ENCODE measurements at places on chromosomes 4 and X.

GRCh38 chr4:113708250-113708649, 53.3 kb downstream of the CAMK2D start:
- H3K36me3 ChIP-seq = no peaks in the 10 kb centered on the region
- DNase-seq = no peak
- no peak overlapping the region for H3K27ac ChIP-seq
- no peaks in the 10 kb centered on the region for H3K27me3 ChIP-seq
- H3K4me1 ChIP-seq = peaks cover 28% of the 10 kb centered on the region

- no peak overlapping the region for H3K4me3 ChIP-seq
- H3K4me1 ChIP-seq = no peaks in the 10 kb centered on the region
- DNase-seq = no peak
- H3K27me3 ChIP-seq = peaks cover 8% of the 10 kb centered on the region
Measured at GRCh38 chrX:69082753-69083150, 82.5 kb downstream of the PJA1 start.

- H3K27ac ChIP-seq = peak overlapping the region; percentile 99
- no peak for DNase-seq
- H3K4me1 ChIP-seq = peaks cover 33% of the 10 kb centered on the region
- no peaks in the 10 kb centered on the region for H3K27me3 ChIP-seq
Measured at GRCh38 chr4:182918791-182919302, 1.7 kb upstream of the DCTD start.

DNA sequence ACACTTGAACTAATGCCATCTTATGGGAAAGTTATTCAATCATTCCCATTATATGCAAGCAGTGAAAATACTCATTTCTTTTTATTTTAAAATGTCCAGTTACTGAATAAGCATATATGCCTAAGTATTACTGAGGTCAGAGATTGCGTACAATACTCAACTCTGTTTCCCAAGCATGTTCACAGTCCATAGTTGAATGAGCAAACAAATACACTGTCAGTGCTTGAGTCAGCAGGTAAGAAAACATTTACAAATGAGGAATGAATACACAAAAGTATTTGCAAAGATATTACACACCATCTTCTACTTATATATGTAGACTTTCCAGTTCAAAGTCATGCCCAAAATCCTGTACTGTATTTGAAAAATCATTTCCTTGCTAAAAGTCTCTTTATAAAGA, 74.1 kb downstream of the TSPAN5 start:
- H3K27me3 ChIP-seq = no peaks in the 10 kb centered on the region
- DNase-seq = peak; percentile 49
- peak overlapping the region; percentile 54 for H3K27ac ChIP-seq
- no peaks in the 10 kb centered on the region for H3K36me3 ChIP-seq

DNA sequence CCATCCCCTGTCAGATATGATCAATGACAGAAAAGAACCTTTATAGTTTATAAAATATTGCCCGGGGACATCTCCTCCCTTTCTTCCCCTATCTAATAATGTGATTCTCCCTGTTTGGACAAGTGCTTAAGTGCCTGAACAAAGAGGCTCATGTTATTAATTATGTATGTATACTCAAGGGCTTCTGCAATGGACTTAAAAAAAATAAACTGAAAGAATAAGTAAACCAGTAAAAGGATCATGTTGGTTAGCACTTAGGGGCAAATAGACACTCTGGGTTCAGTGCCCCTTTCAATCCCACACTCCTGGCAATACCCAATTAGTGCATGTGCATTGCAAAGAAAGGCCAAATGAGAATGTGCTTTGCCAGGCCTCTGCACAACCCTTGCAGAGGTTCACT, 30.7 kb upstream of the RPS6KA6 start:
- no peaks in the 10 kb centered on the region for H3K4me1 ChIP-seq
- no peak for DNase-seq
- H3K27ac ChIP-seq = no peak overlapping the region
- no peaks in the 10 kb centered on the region for H3K36me3 ChIP-seq
- no peak overlapping the region for H3K4me3 ChIP-seq

GRCh38 chr4:52560844-52561280, 98.2 kb downstream of the USP46 start:
- no peaks in the 10 kb centered on the region for H3K36me3 ChIP-seq
- H3K27me3 ChIP-seq = no peaks in the 10 kb centered on the region
- no peak overlapping the region for H3K4me3 ChIP-seq

DNA sequence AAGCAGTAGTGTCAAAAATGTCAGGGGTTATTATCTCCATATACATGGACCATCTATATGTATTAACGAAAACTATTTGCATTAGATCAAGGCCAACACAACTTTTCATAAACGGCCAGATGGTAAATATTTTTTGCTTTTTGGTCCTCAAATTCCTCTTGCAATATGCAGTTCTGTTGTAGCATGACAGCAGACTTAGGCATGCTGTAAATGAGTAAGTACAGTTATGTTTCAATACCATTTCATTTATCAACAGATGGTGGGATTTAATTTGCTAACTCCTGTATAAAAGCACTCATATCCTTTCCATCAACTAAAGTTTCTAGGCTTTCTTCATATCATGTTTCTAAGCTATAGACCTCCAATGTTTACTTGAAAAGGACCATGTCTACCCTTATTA, 208.1 kb downstream of the ANKRD50 start:
- H3K4me1 ChIP-seq = no peaks in the 10 kb centered on the region
- H3K27me3 ChIP-seq = no peaks in the 10 kb centered on the region
- H3K36me3 ChIP-seq = no peaks in the 10 kb centered on the region
- H3K27ac ChIP-seq = no peak overlapping the region

DNA sequence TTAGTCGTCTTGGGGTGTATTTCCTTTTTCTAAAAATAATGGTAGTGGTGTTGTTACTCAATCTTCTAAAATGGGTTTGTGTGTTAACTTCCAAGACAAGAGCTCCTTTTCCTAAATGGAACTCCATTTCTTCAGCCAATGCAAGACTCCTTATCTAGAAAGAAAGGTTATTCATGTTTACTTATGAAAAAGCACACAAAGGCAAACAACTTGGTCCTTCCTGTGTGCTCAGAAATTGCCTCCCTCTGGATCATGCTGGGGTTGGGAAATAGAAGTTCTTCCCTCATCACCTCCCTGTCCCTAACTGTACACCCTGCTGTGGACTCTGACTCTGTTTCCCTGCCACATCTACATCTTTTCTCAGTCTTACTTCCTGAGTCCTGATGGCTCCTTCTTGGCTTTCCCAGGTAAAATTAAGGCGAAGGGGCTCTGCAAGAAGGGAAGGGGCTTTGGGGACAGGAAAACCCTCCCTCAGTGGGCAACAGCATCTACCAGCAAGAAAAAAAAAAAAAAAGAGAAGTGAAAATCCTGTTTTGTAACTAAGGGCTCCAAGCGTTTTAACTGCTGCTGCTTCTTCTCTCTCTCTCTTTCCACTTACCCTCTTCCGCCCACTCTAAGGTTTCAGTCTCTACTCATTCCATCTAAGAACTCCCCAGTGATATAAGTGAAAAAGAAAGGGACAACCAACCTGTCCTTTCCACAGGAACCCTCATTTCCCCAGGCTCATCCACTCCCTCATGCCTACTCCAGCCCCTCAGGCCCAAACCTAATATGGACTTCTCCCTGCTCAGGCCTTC, 19.8 kb upstream of the TASL start:
- H3K4me3 ChIP-seq = no peak overlapping the region
- no peaks in the 10 kb centered on the region for H3K27me3 ChIP-seq
- no peak for DNase-seq

DNA sequence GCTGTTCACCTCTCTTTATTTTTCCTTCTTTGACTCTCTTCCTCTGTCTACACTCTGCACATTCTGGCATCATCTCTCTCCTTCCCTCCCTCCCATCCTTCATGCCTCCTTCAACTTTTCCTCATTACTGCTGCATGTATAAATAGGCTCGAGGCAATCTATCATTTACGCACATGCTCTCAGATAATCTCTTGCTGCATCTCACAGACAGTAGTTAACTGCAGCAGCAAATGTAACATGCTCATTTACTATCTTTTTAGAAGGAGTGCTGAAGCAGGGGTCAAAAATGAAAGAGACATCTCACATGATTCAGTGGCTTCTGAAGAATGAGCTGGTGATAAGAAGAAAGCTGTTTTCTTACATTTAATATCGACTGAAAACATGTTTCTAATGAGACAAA, 127.7 kb downstream of the RASL11B start:
- no peaks in the 10 kb centered on the region for H3K36me3 ChIP-seq
- peaks cover 5% of the 10 kb centered on the region for H3K4me1 ChIP-seq
- no peak overlapping the region for H3K4me3 ChIP-seq
- no peaks in the 10 kb centered on the region for H3K27me3 ChIP-seq

GRCh38 chr4:120096508-120097297, 30.1 kb upstream of the MAD2L1 start:
- no peak overlapping the region for H3K27ac ChIP-seq
- no peak overlapping the region for H3K4me3 ChIP-seq
- no peaks in the 10 kb centered on the region for H3K36me3 ChIP-seq

DNA sequence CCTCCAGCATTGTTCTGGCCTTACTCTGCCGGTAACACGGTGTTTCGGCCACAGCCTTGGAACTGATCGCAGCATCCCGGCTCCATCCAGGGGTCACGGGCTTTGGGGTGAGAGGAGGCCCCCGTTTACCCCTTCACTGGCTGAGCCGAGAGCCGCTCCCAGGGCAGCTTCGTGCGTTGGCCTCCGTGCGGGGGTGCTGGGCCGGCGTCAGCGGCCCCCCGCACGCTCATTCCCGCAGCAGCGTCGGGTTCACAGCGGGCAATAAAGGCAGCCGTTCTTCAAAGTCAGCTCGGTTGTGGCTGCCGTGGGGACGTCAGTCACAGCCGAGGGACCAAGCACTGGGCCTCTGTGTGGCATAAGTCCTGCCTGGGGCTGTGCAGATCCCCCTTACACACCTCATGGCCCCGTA, 25.3 kb upstream of the PLCXD1 start:
- H3K36me3 ChIP-seq = no peaks in the 10 kb centered on the region
- no peaks in the 10 kb centered on the region for H3K27me3 ChIP-seq
- no peak overlapping the region for H3K27ac ChIP-seq
- H3K4me3 ChIP-seq = no peak overlapping the region

DNA sequence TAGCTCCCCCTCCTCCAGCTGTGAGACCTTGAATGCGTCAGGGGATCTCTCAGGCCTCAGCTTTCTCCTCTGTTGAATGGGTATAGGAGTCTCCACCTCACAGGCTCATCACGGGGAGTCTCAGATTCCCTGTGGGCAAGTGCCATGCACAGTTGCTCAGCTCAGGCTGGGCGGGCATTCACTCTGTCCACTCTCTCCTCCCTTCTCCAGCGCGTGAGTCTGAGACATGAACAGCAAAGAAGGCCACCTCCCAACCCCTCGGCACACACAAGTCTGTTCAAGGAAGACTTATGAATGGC, 60.0 kb downstream of the HTRA3 start:
- no peaks in the 10 kb centered on the region for H3K36me3 ChIP-seq
- H3K4me1 ChIP-seq = peaks cover 14% of the 10 kb centered on the region
- no peak overlapping the region for H3K27ac ChIP-seq

DNA sequence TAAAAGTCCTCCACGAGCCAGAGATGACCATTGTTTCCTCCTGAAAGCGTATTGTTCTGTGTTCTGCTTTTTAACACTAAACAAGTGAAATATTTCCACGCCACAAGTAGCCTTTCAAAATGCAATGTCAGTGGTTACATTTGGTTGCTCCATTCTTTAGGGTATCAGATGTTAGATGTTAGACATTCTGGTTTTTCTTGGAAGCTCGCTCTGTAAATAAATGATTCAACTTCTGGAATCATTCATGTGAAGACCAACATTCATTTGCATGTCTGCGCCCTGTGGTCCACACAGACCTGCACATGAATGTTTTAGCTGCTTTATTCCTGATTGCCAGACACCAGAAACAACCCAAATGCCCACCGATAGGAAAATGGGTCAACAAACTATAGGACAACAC, 38.0 kb upstream of the HELT start:
- no peak for DNase-seq
- no peaks in the 10 kb centered on the region for H3K36me3 ChIP-seq
- no peaks in the 10 kb centered on the region for H3K27me3 ChIP-seq
- no peak overlapping the region for H3K27ac ChIP-seq

- H3K27ac ChIP-seq = no peak overlapping the region
- no peak overlapping the region for H3K4me3 ChIP-seq
- H3K4me1 ChIP-seq = no peaks in the 10 kb centered on the region
- no peak for DNase-seq
- no peaks in the 10 kb centered on the region for H3K27me3 ChIP-seq
- no peaks in the 10 kb centered on the region for H3K36me3 ChIP-seq
Measured at GRCh38 chrX:100478714-100479306, 68.7 kb upstream of the PCDH19 start.

- H3K27me3 ChIP-seq = no peaks in the 10 kb centered on the region
- no peak overlapping the region for H3K4me3 ChIP-seq
- H3K36me3 ChIP-seq = no peaks in the 10 kb centered on the region
- DNase-seq = no peak
Measured at GRCh38 chrX:46961097-46961496, 48.9 kb downstream of the JADE3 start.

- no peaks in the 10 kb centered on the region for H3K4me1 ChIP-seq
- no peak overlapping the region for H3K27ac ChIP-seq
- no peaks in the 10 kb centered on the region for H3K27me3 ChIP-seq
- no peaks in the 10 kb centered on the region for H3K36me3 ChIP-seq
- no peak overlapping the region for H3K4me3 ChIP-seq
Measured at GRCh38 chrX:74814681-74815080, 110.6 kb downstream of the NEXMIF start.

DNA sequence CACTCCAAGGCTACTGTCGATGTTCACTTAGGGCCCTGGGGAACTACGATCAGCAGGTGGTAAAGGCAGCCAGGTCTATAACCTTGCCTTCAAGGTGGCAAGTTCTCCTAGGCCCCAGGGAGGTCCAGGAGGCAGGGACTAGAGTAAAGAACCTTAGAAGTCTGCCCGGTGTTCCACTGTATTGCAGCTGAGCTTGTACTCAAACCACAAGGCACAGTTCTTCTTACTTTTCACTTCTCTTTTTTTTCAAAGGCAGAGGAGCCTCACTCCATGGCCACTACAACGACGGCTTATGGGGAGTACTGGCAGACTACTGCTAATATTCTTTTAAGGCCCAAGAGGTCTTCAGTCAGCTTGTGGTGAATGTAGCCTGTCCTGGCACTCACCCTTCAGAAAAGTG, 78.8 kb upstream of the GPR174 start:
- H3K4me3 ChIP-seq = no peak overlapping the region
- H3K27me3 ChIP-seq = no peaks in the 10 kb centered on the region
- H3K4me1 ChIP-seq = no peaks in the 10 kb centered on the region

DNA sequence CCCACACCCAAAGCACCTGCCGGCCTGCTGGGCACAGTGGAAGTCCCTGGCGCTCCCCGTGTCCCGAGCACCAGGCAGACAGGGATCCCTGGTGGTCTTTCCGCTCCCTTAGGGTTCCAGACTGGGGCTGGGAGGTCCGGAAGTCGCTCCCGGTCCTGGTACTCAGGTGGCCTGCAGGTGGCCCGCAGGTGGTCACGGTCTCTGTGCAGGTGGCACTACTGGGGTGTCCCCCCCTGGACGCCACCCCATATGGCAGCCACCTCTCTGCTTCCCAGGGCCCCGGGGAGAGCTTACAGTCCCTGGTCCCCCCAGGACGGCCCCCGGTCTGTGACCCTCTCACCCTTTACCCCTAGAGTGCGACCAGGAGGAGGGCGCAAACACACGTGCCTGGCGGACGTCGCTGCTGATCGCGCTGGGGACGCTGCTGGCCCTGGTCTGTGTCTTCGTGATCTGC, 13.6 kb downstream of the SLC25A6 start:
- no peak overlapping the region for H3K27ac ChIP-seq
- DNase-seq = no peak
- H3K36me3 ChIP-seq = peaks cover 2% of the 10 kb centered on the region
- H3K4me1 ChIP-seq = no peaks in the 10 kb centered on the region

All from stomach (tissue), 19 donors.